CD4-positive, alpha-beta T cell treated with Interferon gamma for 1 hour (primary cell): ENCODE measurements at places on chromosomes 3 and 15.

DNA sequence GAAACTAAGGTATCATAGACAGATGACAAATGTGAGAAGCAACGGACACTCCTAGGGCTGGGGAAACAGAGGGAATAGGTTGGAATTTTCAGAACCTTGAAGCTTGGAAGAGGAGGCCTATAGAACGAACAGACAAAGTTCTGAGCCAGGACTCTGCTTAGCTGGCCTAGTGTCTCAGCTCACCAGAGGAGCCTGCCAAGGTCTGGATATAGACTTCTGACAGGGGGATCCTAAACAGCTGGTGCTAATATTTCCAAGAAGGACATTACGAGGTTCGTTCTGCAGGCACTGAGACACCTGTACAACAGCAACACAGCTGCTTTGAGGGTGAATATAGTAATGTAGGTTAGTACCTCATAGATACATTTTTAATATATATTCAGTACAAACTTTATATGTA lies 266.3 kb downstream of the CHL1 start:
- DNase-seq = no peak

DNA sequence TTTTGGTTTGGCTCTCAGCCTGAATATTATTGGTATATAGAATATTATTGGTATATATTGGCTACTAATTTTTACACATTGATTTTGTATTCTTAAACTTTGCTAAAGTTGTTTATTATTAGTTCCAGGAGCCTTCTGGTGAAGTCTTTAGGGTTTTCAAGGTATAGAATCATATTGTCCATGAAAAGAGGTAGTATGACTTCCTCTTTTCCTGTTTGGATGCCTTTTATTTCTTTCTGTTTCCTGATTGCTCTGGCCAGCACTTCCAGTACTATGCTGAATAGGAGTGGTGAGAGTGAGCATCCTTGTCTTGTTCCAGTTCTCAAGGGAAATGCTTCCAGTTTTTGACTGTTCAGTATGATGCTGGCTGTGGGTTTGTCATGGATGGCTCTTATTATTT lies 107.3 kb upstream of the LIPC start:
- DNase-seq = no peak

- DNase-seq = no peak
Observed at GRCh38 chr3:194607592-194608389, 25.4 kb downstream of the TMEM44 start.

DNA sequence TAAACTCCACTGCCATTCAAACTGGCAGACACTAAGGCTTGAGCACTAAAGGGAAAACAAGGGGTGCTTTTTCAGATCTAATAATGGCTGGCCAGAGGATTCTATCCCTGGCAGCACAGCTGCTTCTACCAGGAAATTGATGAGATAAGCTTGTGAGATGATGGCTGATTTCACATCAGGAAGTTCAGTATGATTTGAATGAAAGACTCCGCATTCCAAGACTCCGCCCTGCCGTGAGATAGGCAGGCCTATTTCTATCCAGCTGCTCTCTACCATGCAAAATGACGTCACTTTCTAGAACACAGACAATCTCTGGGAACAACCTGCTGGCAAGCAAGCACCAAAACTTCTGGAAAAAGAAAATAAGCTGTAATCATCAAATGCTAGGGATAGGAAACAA lies 171.8 kb downstream of the WDR76 start:
- no peak for DNase-seq

DNA sequence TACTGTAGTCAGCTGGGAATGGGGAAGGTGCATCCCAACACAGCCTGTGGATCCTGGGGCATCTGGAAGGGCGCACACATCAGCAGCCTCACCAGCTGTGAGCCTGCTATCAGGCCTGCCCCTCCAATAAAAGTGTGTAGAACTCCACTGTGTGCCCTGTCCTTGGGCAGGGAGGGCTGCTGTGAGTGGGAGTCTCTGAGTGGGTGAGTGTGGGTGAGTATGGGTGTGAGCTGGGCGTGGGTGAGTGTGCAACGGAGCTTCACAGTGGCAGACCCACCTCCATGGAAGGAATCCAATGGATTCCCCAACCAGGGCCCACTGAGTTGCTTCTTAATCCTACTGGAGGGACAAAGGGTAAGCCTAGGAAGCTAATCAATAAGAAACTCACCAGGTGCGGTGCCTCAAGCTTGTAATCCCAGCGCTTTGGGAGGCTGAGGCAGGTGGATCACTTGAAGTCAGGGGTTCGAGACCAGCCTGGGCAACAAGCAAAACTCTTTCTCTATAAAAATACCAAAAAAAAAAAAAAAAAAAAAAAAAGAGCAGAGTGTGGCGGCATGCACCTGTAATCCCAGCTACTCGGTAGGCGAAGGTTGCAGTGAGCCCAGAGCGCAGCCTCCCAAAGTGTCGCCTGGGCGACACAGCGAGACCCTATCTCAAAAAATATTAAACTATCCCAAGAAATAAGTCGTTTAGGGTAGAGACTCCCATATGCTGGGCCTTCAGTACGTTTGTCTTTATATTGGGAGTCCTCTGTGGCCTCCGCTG lies 555 bp upstream of the RCCD1 start:
- DNase-seq = no peak

- no peak for DNase-seq
Observed at GRCh38 chr3:105688821-105689220, 180.0 kb downstream of the CBLB start.

DNA sequence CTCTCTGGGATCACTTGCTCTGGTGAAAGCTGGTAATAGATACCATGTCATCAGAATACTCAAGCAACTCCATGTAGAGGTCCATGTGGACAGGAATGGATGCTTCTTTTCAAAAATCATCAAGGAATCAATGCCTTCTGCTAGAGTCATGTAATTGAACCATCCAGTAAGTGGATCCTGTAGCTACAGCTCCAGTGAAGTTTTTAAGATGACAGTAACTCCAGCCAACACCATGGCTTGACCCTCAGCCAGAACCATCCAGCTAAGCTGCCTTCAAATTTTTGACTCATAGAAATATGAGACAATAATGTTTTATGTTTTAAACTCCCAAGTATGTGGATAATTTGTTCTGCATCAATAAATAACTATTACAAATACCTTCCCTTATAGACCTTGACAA lies 923.7 kb downstream of the EPHA3 start:
- no peak for DNase-seq

- peak; percentile 30 for DNase-seq
Observed at GRCh38 chr3:57556459-57557084, 498 bp downstream of the PDE12 start.

DNA sequence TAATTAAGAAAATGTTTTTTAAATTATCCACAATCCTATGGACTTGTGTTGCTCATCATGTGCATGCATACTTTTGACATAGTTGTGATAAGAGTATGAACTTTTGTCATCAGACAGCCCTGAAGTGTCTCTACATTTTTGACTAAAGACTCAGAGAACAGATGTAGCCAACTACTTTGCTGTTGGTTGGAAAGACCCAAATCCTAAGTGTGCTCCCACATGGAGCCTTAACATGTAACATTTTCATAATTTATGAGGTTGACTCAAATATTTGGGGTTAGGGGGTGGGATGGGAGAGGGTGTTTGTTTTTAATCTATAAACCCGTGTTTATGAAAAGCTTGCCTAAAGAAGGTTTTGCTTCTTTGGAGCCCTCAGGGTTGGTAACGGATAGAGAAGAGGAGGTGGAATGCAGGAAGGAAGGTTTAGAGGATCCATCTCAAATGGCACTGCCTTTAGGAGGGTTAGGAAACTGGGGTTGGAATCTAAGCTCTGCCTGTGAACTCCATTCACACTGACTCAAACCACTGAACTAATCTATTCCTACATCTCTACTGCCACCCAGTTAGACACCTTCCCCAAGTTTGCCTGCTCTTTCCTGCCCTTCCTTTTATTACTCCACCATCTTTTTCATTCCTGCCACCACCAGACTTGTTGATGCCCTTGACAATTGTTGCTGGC lies 3.7 kb downstream of the BOC start:
- DNase-seq = no peak

- DNase-seq = no peak
Observed at GRCh38 chr3:98147179-98147578, at the start of gene OR5H14. TSS of gene OR5H14 (plus strand) at chr3:98147479. CDS start at chr3:98149386, 1,907 bp downstream.

DNA sequence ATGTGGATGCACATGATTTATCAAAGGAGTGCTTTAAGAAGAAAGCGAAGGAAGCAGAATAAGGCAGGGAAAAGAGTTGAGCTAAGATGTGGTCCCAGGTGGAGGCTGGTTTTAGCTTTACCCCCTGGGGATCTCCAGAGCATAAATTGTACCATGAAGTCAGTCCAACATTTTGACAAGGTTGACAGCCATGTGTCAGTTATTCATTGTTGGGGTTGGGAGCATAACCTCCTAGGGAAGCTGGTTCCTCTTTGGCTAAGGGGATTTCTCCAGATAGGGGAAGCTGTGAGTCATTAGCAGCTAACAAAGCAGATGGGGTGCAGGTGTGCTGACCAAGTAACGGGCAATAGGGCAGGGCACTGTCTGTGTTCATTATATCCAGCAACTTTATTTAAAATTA lies 123.7 kb upstream of the IGSF10 start:
- DNase-seq = peak; percentile 4

- no peak for DNase-seq
Observed at GRCh38 chr3:53716998-53717397, 129.2 kb downstream of the CHDH start.

- DNase-seq = no peak
Observed at GRCh38 chr15:34239151-34239808, 14.5 kb downstream of the EMC4 start.

- DNase-seq = no peak
Observed at GRCh38 chr3:179971280-179971679, 65.5 kb downstream of the PEX5L start.

- no peak for DNase-seq
Observed at GRCh38 chr3:149801639-149802038, 9.3 kb upstream of the ANKUB1 start.

- no peak for DNase-seq
Observed at GRCh38 chr3:84077479-84077878, 881.3 kb upstream of the CADM2 start.
